ENCODE measurements at places on chromosomes 6 and 20.

GRCh38 chr6:81763051-81763450 is 10.6 kb upstream of the TENT5A start:
- DNase-seq = no peak

DNA sequence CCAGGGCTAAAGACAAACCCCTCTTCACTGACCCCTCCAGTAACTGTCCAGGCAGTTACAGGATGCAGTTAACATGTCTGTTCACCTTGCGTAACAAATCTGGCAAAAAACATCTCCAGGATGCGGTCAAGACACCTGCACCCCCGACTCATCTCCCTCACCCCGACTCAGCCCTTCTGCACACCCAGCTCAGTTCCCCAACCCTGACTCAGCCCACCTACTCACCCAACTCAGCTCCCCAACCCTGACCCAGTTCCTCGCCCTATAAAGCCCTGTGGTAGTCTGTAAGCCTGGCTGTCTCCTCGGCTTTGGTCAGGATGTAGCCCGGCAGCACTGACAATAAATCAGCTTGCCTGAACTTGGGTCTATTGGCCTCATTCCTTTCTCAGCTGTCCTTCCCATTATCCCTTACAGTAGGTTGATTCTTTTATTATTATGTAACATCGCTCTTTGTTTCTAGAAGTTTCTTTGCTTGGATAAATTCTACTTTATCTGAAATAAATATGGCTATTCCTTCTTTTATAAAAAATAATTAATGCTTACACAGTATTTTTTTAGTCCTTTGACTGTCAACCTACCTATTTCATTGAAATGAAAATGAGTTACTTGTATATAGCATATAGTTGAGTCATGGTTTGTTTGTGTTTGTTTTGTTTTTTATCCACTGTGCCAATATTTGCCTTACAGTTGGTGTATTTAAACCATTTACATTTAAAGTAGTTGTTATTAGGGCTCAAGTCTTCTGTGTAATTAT is 12.9 kb upstream of the ADTRP start:
- no peak for DNase-seq

GRCh38 chr6:15490242-15491100 is 172.4 kb downstream of the DTNBP1 start:
- no peak for DNase-seq

GRCh38 chr6:143465546-143465945 is 14.9 kb downstream of the PEX3 start:
- no peak for DNase-seq

GRCh38 chr6:43192911-43193310 is 10.9 kb downstream of the CUL9 start:
- no peak for DNase-seq
